Calu3 (cell line): ENCODE measurements at places on chromosomes 4 and X. TPM values are rescaled to one million over a fixed set of nuclear protein-coding genes. Genes with fewer than 3 reads are reported as not detected.

ADGRG4 gene
- not detected in 2 replicates for total RNA-seq

DNA sequence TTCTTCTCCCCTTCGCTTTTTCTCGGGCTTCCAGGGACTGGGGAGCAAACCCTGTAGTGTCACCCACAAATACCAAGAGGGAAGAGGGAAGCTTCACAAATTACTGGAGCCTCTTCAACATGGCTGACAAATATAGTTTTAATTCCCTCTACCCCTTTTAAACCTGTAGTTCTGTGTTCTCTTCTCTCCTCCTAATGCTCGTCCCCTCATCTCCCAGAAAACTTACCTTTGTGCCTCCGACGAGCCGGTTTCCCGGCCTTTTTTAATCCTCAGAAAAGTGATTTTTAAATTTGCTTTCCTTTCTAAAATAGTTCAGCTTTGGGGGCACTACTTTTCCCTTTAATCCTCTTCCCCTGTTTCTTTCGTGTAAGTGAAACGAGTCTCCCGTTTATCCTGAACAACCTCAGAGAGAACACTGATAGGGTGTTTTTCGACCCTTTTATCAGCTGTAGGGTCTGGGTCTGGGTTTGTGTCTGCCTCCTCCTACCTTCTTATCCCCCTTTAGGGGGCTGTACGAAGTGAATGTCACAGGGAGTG, 408 bp downstream of the TET2 start:
- DNase-seq, result no peak

- no peak for DNase-seq
Observed at GRCh38 chr4:182139491-182139890, 103.7 kb upstream of the TENM3 start.

DNA sequence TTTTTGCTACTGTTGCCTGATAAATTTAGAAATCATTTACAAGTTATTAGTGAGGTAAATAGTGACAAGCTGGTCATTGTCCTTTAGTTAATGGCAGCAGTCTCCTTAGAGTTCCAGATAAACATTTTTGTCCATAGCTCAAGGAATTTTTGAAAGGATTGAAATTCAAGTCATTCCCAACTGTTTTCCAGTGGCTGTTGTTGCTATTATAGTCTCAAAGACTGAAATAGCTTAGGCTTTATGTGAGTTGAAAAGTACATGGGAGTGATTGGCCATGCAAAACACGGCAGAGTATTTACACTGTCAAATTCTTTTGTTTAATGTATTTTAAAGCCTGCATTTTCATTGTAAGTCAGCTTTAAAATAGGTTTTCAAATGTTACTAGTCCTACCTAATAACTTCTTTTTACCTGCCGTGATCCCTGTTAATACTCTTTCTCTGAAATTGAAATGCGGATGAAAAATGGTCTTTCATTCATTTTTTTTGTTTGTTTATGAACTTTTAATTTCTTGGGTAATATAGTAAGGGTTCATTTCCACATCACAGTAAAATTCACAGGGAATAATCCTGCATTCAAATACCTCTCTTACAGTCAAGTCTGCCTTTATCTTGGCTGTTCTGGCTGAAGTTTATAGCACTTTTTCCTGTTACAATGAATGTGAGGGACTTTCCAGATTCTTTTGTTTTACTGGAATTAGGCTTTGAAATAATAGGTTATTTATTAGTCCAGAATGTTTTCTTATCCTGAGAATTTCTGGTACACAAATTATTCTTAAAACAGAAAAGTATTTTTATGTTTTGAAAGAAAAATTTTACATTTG, 85.1 kb downstream of the PDLIM5 start:
- no peak for DNase-seq

DNA sequence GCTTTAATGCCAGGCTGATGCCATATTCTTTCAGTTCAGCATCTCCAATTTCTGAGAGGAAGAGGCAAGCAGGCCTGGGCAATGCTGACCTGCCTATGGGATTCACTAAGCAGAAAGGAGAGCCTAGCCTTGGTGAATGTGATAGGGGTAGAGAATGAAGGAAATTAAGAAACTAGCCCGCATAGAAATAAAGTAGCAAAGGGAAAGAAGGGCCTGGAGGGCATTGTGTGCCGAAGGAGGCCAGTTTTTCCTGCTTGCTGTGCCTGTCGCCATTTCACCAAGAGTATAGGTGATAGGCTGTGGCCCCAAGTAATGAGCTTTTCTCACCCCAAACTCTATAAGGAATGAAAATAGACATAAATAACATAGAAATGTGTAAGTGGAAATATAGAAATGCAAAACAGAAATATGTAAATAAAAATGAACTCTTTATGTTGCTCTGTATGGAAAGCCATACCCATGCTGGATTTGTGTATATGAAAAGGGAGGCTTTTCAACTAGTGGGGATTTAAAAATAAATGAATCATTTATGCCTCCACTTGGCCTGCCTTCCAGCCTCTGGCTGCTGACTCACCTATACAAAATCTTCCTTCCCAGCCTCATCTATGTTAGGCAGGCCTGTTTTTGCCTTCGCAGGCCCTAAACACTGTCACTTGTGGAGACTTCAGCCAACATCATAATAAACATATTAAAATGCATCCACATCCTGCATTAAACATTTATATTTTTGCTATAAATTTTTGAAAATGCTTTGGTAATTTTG, 5.1 kb upstream of the OCRL start:
- DNase-seq, result no peak

DNA sequence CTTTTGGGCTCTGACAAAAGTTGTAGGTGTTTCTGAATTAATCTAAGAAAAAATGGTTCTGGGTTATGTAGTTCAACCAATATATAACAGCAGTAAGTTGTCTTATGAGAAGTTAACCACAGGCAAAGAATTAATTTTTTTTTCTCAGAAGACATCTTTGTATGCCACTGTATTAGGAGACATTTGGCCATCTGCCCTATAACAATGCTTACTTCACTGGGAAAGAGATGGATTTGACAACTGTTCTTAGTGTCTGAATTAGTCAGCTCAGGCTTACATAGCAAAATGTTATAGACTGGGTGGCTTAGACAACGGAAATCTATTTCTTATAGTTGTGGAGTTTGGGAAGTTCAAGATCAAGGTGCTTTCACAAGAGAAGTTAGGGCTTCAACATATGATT, 508.1 kb downstream of the STIM2 start:
- no peak for DNase-seq
